ENCODE measurements at places on chromosomes 1 and 21. TPM values are rescaled to one million over a fixed set of nuclear protein-coding genes. Genes with fewer than 3 reads are reported as not detected.

GRCh38 chr1:170669107-170669445 lies 5.1 kb downstream of the PRRX1 start:
- DNase-seq = no peak

- no peak for DNase-seq
These were observed 34.5 kb downstream of the UCK2 start for GRCh38 chr1:165861911-165862310.

DNA sequence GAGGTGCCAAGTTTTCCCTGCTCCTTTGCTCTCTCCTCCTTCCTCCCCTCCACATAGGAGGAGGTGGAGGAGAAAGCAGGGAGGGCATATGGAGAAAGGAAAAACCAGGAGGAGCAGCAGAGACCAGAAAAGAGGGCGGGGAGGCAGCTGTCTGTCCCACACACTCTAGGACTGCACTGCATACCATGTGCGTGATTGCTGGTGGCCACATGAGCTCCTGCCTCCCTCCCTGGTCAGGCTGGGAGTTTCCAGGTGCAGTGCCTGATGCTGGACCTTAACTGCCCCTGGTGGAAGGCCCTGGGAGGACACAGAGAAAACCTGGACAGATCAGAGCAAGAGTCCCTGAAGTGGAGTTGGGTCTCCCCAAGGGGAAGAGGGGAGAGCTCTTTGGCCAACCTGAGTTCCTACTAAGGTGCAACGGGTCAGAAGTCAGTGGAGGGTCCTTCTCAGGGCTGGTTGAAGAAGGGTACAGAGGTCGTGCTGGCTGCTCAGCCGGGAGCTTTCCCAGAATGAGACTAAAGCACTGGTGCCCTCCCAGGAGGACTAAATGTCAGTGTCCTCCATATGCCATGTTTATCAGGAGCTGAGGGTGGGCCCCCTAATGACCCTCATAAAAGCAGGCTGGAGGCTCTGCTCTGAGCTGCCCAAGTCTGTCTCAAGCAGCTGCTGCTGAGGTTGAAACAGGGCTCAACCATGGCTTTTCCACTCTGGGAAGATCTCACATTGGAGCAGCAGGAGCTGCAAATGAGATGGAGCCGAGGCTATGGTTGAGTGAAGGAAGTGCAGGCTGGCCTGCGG lies 3.5 kb upstream of the LGR6 start:
- no peak for DNase-seq

DNA sequence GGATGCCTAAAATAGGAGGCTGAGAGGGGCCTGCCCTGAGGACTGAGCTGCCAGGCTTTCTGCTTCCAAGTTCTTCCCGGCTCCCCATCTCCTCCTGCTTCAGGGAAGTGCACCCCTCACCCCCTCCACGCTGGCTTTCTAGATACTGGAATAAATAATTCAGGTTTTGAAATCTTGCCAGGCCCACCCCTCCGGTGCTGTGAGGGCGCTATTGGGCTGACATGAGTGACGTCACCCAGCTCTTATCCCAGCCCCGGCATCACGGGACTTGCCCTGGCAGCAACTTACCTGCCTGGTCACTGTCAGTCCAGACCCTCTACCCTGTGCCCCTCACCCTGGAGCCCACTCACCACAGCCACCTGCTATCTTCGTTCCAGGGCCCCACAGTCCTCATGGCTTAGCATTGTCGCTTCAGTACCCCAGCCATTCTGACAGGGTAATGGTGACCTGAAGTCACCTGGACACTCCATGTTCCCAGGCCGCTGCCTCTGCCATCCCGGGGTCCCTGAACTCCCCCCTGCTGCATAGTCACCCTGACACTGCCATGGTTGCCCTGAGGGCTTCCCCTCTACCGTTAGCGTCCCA lies 819 bp upstream of the GPR3 start:
- no peak for DNase-seq

DNA sequence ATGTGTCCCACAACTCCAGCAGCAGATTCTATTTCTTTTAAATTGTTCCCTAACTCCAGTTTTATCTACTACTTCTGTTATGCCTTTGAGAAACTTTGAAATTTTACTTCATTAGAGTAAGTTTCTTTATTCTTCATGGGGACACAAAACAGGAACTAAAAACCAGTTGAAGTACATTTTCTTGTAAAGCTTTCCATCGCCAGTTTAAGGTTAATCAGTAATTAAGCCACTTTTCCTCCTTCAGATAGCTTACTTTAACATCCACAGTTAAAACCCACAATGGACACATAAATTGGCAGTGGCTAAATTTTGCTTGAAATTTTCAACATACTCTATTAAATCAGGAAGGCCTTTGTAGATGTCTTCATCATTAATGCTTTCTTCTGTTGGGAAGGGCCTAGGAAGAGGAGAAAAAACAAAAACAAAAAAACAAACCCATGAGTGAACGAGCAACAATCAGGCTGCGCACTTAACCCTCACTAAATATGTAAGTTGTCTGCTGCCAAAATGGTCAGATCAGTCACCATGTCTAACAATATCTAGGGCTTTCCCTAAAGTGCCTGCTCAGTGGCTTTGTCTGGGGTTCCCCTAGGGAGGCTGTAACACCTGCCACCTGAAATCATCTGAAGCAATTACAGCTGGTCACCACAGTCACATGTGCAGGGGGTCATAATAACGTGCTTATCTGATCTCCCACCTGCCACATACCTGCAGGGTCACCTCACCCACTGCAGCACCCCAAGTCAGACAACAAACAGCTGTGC lies 187.9 kb downstream of the VAV3 start:
- DNase-seq = no peak

LCE1E gene
- total RNA-seq = not detected

Measured in urinary bladder (tissue), 4 donors.